T-helper 1 cell (primary cell): ENCODE measurements at places on chromosomes 5 and 9.
A peak's percentile ranks its signal among the peaks of the same experiment; 100 is the strongest.

DNA sequence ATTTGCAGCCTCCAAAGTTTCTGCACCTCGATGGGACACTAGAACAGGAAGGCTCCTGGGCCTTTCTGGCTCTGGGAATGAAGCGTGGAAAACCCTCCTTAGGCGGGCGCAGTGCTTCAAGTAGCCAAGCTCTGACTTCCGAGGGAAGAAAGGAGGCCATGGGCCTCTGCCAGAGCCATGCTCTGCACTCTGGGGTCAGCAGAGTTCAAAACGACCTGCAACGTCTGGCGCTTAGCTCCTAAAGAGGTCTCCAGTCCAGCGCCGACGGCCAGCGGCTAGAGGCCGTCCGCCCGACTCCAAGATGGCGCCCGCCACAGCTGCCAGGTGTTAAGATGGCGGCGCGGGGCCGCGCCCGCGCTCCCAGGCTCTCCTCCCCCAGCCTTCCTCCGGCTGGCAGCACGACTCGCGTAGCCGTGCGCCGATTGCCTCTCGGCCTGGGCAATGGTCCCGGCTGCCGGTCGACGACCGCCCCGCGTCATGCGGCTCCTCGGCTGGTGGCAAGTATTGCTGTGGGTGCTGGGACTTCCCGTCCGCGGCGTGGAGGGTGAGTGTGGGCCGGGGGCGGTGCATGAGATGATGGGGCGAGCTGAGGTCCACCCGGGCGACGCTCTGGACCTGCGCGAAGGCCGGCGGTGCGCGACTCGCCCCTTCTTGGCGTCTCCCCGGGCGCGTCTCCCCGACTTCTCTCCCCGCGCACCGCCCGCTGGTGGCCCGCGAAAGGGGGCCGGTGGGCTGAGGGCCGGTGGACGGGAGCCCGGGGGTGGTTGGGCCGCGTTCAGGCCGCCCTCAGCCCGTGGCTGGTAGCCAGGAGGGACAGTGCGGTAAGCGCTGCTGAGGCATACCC lies at the start of gene TXNDC15:
TXNDC15 (plus strand) TSS at position 385 of the 844 bp plus-strand sequence; CDS start at position 442, 57 bp downstream.
- peak; percentile 86 for DNase-seq

DNA sequence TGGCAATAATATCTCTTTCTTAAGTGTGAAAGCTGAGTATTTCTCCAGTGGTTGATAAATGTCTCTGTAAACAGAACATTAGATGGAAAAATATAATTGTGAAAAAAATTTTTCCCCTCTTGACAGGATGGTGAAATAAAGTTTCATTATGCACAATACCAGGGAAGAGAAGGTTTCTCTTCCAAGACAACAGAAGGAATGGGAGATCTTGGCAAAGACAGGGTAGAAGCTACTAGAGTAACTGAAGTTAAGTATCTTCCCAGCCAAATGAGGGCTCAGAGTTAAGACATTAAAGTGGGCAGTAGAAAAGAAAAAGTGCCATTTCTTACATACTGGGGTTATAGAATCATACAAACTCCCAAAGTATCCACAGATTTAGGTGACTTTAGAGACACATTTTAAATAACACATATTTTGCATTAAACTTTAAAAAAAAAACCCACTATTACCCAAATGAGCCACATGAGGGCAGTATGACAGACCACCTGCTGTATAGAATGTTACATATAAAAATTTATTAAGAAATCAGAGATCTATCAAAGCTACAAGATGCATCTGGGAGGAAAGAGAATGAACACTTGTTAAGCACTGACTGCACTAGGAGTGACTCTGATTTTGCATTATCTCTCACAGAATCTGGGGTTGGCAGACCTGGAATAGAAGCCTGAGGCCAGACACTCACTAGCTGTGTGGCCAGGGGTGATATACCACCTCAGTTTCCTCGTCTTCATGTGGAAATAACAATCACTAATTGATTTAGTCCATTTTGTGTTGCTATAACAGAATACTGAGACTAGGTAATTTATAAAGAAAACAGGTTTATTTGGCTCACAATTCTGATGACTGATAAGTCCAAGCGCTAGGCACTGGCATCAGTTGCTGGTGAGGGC lies 98.5 kb downstream of the ARSB start:
- no peak for DNase-seq

- DNase-seq = no peak
These were observed 13.3 kb upstream of the OTULINL start for GRCh38 chr5:14568333-14568732.

DNA sequence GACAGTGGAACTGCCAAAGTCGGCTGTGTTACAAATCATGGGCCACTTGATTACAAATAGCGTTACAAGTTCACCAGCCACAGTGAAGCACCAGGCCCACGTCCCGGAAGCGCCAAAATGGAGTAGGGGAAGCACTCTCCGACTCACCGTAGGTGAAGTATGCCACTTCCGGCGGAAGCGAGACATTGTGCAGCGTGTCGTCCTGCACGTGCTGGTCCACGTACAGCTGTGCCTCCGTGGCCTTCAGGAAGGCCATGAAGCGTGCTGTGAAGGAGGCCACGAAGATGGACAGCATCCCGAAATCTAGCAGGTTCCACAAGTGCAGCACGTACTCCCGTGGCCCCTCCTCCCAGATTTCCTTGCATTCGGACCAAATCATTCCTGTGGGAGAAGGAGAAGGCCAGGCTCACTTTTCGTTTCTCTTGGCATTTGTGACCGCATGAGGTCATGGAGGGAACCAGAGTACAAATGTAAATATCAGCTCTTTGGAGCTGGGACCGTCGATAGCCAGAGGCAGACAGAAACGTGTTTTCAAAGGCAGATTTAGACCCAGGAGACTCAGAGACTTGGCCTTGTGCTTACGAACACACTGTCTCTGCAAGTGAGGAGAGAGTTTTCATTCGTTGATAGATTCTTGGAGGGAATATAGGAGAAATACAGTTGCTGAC lies 58.7 kb upstream of the SMIM32 start:
- DNase-seq = no peak

DNA sequence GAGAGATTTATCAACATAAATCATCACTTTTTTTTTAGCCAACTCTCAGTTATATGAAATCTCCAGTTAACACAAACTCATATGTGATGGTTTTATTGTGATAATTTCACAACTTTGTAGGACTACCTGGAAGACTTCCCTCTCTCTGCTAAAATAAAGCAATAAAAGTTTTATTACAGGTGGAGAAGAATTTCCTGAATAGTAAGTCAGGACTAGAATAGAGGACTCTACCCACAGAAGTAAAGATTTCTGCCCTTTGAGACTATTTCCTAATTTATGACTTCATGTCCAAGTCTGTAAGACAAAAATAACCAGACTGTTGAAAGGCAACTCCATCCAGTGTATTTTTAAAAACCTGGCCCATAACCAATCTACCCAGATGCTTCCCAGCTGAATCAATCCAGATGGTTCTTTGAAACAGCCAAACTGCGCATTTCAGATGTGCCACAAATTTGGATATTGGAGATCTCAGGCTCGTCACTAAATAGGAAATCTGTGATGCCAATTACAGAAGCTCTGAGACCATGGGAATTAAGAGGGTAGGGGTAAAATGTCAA lies 234.0 kb upstream of the NMUR2 start:
- no peak for DNase-seq

DNA sequence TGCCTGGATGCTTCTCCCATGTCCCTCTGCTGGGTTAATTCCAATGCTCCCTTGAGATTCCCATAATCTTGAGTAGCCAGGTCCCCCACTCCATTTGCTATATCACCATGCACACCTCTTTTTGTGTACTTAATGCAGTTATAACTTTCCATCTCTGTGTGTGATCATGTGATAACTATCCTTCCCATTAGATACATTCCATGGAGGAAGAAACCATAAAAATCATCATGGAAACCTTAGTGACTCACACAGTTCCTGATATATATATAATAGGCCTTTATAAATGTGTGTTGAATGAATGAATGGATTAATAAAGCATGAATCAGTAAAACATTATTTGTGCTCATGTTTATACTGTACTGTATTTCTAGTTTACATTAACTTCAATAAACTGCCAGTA lies 104.6 kb downstream of the PCSK5 start:
- no peak for DNase-seq

DNA sequence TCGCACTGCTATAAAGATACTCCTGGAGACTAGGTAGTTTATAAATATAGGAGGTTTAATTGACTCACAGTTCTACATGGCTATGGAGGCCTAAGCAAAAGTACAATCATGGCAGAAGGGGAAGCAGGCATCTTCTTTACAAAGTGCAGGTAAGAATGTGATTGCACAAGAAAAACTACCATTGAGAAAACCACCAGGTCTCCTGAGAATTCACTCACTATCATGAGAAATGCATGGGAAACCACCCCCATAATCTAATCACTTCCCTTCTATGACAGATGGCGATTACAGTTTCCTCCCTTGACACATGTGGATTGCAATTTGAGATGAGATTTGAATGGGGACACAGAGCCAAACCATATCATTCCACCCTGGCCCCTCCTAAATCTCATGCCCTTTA lies 121.2 kb upstream of the ST8SIA4 start:
- DNase-seq = no peak
